Amygdala (tissue), 56 donors: ENCODE measurements at places on chromosomes 1 and 21.

- no peak for DNase-seq
Observed at GRCh38 chr21:17082843-17083483, 429.9 kb upstream of the CXADR start.

DNA sequence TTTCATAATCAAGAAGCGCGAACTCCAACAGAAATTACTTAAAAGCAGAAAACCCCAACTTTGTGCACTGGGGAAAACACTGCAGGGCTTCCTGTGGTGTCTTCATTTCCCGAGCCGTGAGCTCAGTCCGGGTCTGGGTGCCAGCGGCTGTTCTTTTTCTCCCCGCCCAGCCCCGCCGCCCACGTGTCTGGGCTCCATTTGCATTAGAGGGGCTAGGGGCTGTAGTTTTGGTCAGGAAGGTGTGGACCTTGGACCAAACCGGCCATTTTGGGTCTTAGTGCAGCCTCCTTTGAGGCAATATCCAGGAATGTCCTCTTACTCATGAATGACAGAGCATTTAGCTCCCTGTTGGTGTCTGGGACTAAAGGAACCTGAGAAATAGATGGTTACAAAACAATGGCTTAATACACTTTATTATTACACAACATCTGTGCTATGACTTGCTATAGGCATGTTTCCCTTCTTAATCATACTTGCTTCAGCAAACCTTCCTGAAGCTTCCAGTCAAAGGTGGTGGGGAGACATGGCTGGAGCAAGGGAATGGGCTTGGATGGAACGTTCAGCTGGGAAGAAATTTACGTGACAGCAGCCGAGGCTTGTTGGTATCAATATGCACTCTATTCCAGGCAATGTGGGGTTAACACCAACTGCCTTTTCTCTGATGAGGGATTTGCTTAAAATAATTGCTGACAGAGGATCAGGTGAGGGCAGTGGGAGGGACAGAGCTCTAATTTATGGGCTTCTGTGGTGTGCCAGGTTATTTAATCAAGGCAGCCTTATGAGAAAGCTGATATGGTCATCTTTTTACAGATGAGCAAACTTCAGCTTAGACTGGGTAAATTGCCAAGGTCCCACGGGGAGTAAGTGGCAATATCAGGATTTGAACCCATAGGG is 1.1 kb downstream of the AGTRAP start:
- no peak for DNase-seq

- DNase-seq = no peak
Observed at GRCh38 chr1:6447016-6447817, 18.8 kb downstream of the TNFRSF25 start.

DNA sequence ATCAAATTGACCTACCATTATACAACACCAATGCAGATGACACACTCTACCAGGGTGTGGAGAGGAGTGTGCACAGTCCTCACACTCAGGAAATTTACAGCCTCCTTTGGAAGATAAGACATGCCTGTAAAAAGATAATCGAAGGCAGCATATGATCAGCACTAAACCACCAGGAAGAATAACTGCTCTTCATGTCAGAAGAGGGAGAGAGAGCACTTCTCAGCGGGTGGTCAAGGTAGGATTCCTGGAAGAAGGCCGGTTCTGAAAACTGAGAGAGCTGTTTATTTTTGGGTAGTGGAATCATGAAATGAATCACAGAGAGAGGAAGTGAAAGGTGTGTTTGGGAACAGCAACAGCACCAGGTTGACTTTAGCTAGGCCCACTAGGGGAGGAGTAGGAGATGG is 14.0 kb upstream of the ZNF697 start:
- no peak for DNase-seq

GRCh38 chr1:91701472-91701869 is 184.5 kb downstream of the TGFBR3 start:
- DNase-seq = no peak

DNA sequence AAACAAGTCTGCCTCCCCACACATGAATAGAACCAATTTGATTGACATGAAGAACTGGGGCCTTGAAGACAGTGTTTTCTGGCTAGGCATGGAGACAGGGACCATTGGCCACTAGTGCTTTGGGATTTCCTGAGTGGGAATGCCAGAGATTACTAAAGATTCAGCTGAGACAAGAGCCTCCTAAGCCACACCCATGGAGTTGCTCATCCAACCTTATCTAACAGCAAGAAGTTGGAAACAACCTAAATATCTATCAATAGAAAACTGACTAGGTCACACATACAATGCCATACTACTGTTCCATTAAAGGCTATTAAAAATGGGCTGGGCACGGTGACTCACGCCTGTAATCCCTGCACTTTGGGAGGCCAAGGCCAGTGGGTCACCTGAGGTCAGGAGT is 184.1 kb downstream of the ZBTB18 start:
- DNase-seq = no peak

- no peak for DNase-seq
Observed at GRCh38 chr1:6349254-6349943, 44.2 kb downstream of the ACOT7 start.

GRCh38 chr1:72606216-72606810 is 324.0 kb upstream of the NEGR1 start:
- no peak for DNase-seq

DNA sequence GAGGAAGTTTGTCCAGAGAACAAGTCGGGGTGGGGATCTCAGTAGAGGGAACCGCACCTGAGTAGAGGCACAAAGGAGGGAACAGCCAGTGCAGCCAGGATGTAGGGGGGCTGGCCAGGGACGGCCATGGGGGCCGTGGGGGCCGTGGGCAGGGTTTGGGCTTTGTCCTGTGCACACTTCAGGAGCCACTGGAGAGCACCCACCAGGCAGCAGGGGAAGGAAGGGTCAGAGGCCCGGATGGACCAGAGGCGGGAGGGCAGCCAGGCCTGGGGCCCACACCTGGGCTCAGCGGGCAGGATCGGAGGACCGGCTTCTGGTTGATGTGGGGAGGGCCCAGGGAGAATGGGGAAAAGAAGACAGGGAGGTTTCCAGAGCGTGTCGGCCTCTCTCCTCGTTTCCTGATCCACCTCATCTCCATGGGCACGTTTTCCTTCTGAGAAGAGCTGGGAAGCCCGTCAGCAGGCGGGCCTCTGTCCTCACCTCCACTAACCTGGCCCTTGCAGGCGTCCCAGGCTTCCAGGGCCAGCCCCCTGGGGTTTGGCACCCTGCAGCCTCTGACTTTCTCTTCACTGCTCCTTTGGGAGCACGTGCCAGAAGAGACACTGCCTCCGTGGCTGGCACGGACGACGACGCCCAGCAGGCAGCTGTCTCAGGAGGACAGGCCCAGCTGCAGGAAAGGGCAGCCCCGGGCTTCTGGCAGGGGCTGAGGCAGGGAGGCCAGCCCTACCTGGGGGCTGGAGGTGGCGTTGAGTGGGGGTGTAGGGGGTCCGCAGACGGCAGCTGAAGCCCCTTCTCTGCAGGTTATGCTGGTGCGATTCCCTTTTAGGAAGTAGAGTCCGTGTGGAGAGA is 16.8 kb upstream of the PDXK start:
- no peak for DNase-seq

GRCh38 chr21:38668067-38668466 is 137.7 kb upstream of the ETS2 start:
- DNase-seq = no peak

DNA sequence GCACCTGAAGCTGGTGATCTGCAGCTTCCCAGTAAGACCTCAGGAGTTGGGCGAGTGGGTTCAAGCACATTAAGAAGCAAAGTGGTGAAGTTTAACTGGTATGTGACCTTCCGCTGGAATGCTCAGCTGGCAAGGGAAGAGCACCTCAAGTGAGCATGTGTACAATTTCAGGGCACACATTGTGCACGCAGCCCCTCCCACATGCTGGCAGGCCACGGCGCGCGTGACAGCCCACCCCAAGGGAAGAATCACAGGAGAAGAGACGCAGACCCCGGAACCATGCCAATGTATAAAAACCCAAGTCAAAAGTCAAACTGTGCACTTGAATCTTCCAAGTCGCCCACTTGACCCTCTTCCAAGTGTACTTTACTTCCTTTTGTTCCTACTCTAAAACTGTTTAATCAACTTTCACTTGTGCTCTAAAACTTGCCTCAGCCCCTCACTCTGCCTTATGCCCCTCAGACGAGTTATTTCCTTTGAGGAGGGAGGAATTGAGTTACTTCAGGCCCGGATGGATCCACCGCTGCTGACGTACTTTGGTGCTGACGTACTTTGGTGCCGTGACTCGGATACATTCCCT is 20.0 kb downstream of the LRRC3 start:
- DNase-seq = no peak

GRCh38 chr1:197761654-197762053 is 13.6 kb downstream of the DENND1B start:
- no peak for DNase-seq

- DNase-seq = no peak
Observed at GRCh38 chr1:43286533-43286932, 1.2 kb upstream of the C1orf210 start.

DNA sequence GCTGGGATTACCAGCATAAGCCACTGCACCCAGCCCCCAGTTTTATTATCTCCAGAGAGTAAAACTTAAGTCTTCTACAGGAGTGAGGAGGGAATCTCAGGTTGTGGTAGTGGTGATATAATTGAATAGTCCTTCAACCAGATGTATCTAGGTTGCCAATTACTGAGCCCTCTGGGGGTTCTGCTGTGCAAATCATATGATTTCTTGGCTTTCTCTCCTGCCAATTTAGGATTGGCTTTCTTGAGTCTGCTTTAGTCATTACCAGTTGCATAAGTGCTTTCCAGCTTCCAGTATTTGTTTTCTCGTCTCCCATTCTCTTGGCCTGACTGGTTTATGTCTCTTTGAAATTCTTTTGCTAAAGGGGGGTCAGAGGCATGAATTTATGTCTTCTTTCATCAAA is 11.1 kb downstream of the CPT2 start:
- DNase-seq = no peak

GRCh38 chr1:19393046-19393445 is 80.9 kb downstream of the SLC66A1 start:
- DNase-seq = no peak

DNA sequence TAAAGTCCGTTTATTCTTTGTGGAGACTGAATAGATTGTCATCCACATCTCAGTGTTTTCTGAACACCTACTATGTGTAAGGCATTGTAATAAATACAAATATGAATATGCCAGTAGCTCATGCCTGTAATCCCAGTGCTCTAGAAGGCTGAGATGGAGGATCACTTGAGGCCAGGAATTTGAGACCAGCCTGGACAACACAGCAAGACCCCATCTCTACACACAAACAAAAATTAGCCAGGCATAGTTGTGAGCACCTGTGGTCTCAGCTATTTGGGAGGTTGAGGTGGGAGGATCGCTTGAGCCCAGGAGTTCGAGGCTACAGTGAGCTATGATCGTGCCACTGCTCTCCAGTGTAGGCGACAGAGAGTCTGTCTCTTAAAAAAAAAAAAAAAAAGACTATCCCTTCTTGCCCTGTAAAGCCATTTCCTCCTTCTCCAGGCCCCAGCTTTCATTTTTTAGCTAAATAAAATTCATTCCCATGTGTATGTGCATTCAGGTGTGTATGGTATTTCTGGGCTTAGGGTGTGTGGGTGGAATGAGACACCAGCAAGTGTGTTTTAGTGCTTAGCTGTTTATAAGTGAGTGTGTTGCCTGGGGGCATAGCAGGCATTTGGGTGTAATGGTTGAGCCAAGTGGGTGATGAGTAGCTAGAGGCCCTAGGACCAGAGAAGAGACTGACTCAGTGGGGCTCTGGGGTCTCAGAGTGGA is 7.8 kb downstream of the CELSR2 start:
- DNase-seq = no peak

GRCh38 chr21:28256420-28256831 is 736.3 kb downstream of the LTN1 start:
- DNase-seq = no peak

DNA sequence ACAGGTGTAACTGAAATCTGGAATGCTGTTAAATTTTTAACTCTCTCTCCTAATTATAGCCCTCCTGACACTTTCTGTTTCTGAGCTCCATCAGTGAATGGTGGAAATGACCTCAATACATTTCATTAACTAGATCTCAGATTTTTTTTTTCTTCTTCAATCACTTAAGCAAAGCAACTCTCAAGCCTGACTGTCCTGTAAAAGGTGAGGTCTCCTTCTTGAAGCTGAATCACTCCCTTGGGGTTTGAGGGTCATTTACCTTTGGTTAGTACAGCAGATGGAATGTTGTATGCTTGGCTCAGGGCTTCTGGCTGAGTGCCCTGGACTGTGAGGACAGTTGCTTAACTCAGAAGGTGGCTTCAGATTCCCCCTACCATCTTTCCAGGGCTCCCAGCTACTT is 518.7 kb downstream of the PTPRC start:
- DNase-seq = no peak

- DNase-seq = no peak
Observed at GRCh38 chr1:105419030-105419429, 1637.4 kb upstream of the PRMT6 start.

DNA sequence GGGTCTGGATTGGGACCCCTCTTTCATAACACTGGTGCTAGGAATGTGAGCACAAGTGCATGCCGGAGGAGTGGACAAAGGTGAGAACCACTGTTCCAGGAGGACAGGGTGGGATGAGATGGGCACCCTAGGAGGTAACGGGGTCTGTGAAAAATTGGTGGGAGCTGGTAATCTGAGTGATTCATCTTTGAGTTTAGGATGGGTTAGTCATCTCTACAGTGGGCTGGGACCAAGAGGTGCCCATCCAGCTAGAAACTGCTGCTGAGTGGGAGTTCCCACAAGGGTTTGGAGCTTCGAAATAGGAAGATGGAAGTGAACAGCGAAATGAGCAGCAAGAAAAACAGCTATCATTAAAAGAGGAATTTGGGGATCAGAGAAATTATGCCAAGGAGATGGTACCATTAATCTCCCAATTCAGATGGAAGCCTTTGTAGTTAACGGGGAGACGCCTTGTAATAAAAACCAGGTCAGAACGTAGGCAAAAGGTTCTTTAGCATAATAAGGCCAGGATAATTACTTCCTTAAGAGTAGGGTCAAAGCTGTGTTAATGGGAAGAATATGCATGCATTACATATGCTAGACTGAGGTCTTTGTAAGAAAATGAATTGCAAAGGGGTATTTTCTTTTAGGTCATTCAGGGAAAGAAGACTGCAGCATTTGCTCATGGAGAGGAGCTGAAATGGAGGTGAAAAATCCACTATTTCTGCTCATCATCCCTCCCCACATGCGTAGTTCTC is 55.5 kb downstream of the OLFML3 start:
- DNase-seq = no peak

- DNase-seq = no peak
Observed at GRCh38 chr1:226362891-226363447, 44.9 kb downstream of the PARP1 start.

- DNase-seq = no peak
Observed at GRCh38 chr1:214233856-214234634, 46.9 kb upstream of the SMYD2 start.

DNA sequence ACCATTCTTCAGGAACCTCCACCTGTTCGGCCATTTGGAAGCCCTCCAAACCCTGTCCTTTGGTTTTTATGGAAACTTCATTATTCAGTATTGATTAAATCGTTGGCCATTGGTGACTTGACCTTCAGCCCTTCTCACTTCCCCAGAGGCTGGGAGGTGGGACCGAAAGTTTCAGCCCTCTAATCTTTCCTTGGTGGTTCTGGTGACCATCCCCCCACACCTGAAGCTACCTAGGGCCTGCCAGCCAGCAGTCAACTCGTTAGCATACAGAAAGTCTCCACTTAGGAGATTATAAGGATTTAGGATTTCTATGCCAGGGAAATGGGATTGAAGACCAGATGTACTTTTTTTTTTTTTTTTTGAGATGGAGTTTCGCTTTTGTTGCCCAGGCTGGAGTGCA is 6.7 kb downstream of the DHX9 start:
- no peak for DNase-seq

- no peak for DNase-seq
Observed at GRCh38 chr1:205344066-205344928, 12.4 kb downstream of the KLHDC8A start.
